ENCODE measurements at places on chromosomes 7 and 10. TPM values are rescaled to one million over a fixed set of nuclear protein-coding genes. Genes with fewer than 3 reads are reported as not detected.

DNA sequence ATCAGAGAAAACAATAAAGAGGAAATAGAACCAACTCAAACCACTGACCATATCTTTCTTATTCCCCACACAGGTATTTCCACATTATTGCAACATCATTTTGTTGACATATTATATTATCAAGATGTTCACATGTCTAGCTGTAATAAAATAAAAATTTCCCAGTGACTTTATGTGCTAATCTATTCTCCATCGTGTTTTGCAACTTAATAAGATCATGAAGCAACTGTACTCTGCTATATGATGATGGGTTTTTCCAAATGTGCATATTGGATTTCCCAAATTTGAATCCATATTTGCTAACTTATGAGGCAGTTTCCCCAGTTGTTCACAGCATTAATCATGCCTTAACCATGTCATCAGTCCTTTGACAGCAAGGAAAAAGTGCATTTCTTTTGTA lies 127.8 kb downstream of the ITGB8 start:
- no peak for DNase-seq

DNA sequence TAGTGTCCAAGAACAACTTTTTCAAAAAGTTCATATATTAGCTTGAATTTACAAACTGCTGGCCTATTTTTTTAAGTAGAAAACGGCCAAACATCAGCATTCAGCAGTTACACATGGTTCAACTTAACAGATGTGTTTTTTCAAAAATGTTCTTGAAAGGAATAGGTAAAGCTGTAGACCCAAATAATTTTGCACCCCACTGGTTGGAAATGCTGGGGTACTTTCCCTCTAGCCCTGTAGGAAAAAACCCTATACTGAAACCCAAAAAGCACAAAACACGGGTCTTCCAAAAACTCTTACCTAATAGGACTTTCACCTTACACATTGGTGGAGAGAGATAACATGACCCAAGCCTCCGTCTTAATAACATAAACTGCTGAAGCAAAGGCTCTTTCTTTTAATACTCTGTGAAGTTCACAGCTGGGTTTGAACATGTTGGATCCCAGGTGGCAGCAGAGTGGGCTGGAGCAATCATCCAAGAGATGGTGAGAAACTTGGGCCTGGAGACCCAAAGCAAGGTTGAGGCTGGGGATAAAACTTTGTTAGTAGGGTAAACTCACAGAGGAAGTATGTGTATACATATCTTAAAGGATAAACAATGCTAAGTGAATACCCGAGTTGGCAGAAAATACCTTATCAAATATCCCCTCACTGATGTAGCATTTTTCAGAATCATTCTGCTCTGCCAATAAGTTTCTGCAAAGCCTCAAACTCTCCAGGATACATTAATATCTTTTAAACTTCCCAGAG lies 629 bp upstream of the DNAJC9 start:
- DNase-seq = no peak

- DNase-seq = no peak
Measured at GRCh38 chr7:131424219-131424822, 96.6 kb downstream of the MKLN1 start.

GRCh38 chr7:24764972-24765744 lies 7.9 kb upstream of the GSDME start:
- no peak for DNase-seq

DNA sequence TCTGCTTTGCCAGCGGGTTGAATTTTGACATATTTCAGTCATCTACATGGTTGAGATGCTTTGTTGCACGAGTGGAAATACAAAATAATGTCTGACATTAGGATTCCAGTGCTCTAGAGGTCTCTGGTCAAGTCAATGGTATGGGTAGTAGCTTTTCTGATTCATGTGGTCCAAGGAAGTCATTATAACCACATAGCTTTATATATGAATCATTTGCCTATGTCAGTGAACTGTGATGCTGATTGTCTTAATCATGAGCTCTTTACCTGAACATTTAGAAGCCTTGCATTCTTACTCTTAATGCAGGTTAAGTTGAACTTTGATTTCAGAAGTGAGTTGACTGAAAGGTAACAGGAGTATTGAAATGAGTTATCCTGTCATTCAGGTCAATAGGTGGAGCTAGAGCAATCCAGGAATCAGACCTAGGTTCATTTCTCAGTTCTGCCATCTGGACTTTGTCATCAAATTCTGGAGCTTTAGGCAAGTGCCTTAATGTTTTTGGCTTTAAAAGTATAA lies 3.3 kb downstream of the MAPK8 start:
- no peak for DNase-seq

The PHKG1 gene
- total RNA-seq = 30.4 TPM

- peak; percentile 37 for DNase-seq
Measured at GRCh38 chr7:25386311-25386744, 158.0 kb upstream of the NPVF start.

GRCh38 chr7:13920053-13920697 lies 69.3 kb downstream of the ETV1 start:
- no peak for DNase-seq

- no peak for DNase-seq
Measured at GRCh38 chr7:3089493-3089892, 45.8 kb upstream of the CARD11 start.

GRCh38 chr10:92470026-92470425 lies 103.9 kb downstream of the IDE start:
- DNase-seq = no peak

GRCh38 chr10:132257271-132257670 lies 50.5 kb downstream of the STK32C start:
- DNase-seq = no peak

The TMEM106B gene
- total RNA-seq = 48.9 TPM

DNA sequence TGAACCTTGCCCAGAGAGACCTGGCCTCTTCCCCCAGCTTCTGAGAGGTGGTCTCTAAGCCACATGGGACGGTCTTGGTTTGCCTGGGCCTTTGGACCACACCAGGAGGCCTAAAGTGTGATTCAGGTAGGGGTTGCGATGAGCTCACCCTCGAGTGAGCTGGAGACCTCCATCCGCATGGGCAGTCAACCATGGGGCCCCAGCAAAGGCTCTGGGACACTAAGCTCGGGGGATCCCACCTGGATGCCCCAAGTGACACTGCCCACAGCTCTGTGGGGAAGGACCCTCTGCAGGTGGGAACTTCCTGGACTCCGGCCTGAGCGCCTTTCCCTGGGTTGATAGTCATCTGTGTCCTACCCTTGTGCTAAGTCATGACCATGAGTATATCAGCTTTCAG lies 57.1 kb upstream of the FAM20C start:
- DNase-seq = no peak

DNA sequence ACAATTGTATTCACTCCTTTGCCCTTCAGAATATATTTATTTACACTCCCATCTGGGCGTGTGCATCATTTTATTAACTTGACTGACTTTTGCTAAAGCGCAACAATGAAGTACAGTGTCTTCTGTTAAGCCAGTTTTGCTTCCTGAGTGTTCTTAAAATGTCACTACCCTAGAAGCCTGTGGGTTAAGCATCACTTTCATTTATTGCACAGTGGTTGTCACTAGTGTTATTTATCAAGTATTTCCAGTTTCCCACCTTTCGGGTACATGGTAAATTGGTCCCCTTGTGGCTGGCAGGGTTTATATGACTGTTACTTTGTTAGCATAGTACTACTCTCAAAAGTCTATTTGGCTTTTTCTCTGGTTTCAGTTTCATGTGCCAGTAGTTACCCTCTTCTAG lies 3.3 kb downstream of the HILPDA start:
- no peak for DNase-seq

GRCh38 chr10:78808736-78809367 lies 259.9 kb upstream of the ZMIZ1 start:
- DNase-seq = no peak

The SKIDA1 gene
- total RNA-seq = 3.6 TPM

DNA sequence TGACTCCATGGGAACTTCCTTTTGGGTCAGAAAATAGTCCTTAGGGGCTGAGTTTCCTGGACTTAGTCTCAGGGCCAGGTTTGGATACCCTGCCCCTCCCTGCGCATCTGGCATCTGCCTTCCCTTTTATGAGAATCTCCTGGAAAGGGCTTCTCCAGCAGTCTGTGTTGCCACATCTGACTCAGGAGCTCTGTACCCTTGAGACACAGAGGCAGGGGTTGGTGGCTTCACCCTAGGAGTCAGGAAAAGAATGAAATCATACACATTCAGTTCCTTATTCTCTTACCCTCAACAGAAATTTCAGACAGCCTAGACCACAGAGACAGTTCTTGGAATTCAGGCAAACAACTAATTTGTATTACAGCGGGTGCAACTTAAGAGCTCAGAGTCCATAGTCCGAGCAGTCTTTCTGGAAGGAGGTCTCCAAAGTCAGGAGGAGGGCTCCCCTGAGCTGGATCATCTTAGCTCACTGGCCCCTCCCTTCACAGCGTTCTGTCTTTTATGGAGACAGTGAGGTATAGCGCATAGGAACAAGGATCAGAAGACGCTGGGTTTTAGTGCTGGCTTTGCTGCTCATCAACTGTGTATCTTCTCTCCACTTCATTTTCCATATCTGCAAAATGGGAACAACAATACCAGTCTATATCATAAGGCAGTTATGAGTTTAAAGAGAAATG lies 3.0 kb upstream of the PLAU start:
- peak; percentile 53 for DNase-seq

DNA sequence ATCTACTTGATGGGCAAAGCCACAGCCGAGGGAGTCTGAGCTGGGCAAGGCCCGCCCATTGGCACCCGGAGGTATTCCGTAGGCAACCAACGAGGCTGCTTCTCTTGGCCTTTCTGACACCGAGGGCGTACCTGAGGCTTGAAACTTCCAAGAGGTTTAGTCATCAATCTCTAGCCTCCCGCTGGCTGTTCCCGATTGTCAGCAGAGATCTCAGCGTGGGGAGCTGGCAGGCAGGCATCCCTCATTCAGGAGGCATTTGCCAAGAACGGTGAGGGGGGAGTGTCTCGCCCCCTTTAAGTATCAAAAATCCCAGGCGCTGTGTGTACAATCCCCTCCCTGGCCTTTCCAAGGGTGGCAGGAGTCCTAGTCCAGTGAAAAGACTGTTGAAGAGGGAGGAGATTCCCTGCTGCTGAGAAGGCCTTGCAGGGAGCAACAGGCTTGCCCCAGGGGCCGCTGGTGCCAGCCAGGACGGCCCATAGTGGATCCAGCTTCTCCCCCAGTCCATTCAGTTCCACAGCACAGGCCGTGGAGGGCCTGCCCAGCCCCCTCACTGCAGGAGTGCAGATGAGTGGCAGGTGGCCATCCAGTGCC lies 39.7 kb downstream of the OAT start:
- DNase-seq = no peak

The LBX1 gene
- total RNA-seq = not detected

The RHEB gene
- total RNA-seq = 116 TPM

The TMEM26 gene
- 0.67 TPM for total RNA-seq

Measured in left ventricle myocardium superior (tissue), 1 donor.